ENCODE measurements at places on chromosomes 11 and 22.

- no peak for DNase-seq
These were observed 60.7 kb upstream of the MPEG1 start for GRCh38 chr11:59273373-59273841.

GRCh38 chr11:72812967-72813739, 1.1 kb upstream of the ATG16L2 start:
- peak; percentile 87 for DNase-seq

DNA sequence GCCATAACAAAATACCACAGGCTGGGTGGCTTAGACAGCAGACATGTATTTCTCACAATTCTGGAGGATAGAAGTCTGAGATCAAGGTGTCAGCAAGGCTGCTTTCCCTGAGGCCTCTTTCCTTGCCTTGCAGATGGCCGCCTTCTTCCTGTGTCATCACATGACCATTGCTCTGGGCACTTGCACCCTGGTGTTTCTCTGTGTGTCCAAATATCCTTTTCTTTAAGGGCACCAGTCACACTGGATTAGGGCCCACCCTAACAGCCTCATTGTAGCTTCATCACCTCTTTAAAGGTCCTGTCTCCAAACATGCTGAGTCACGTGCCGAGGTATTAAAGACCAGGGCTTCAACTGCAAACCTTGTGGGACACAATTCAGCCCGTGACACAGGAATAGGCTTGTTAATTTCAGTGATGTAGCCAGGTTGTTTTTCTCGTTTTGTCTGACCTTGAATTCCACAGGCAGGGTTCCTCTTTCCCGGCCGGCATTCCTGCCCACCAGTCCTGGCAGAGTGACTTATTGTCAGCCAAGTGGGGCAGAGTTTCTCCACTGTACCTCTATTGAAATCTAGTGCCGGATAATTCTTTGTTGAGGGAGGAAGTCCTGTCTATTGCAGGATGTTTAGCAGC, 100.1 kb downstream of the KCNQ1OT1 start:
- DNase-seq = no peak

DNA sequence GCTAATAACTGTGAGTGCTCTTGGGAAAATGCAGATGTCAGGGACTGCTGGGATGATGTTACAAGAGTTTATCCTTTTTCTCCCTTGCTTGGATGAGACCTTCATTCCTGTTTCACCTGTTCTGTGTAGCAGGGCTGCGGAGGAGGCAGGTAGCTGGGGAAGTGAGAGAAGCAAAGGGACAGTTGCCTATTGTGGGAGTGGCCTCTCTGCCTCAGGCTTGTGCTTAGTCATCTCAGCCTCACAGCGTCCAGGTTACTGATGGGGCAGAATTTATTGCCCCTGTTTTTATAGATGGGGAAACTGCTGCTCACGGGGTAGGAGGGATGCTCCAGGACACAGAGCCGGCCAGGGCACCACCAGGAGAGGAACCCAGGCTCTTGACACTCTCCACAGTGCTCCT, 1.7 kb downstream of the STX3 start:
- DNase-seq = peak; percentile 7

DNA sequence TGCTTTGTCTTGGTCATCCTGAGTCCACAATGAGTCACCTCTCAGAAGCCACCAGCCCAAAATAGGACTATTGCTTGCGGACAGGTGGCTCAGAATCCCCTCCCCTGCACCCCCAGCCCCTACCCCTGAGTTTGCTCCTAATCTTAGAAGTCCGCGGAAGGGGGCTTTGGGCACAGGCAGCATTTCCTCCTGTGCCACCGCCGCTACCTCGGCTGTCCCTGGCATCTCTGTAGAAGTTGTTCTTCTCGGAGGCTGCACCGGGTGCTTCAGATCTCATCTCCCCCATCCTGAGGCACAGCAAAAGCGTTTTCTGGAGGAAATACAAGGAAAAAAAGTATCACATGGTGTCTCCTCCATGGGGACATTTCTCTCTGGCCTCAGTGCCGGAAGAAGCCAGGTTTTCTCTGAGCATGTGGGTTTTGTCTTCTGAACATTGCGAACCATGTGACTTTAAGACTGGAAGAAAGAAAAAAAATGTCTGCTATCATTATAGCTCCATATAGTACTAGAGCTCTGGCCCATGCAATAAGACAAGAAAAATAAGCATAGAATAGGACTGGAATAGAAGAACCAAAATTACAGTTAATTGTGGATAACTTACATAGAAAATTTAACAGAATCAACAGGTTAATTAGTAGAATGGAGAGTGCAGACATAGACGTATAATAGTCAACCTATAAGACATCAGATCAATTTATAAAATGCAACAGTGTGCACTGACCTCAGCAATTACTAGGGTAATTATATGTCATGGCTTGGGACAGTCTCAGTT, 63.2 kb downstream of the SHISAL1 start:
- DNase-seq = no peak

DNA sequence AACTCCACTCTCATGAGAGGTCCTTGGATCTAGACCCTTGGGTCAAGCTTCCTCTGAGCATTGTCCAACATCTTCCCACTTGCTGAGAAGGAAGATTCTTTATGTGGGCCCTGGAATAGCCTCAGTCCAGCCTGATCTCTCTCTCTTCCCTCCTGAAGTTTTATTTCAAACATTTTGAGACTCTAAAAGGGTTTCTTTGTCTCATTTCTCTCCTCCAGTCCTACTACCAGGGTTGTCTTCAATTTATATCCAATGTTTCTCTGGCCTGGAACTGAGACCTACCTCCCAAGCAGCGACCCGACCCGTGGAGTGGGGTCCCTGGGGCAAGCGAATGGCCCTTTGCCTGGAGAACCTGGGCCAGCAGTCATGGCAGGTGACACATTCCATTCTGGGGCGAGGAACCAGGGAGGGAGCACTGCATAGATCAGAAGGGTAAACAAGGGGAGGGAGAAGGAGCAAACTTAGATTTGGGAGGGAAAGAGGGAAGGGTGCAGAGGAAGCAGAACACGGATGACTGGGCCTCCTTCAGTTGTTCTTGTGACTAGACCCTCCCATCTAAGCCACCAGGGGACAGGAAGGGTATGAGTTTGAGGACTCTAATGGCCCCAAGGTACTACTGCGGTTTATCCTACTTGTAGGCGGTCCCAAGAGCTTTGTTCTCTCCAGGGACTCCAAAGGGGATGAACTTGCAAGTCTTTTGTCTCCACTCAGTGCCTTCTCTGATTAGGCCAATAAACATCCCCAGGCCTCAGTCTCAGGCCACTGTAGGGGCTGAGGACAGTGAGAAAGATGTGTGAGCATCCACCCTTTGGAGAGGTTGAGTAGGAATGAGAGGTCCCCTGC, 14.2 kb upstream of the PRAME start:
- DNase-seq = no peak

- DNase-seq = no peak
These were observed 9.4 kb downstream of the TRIM6 start for GRCh38 chr11:5605849-5606248.

GRCh38 chr22:37256075-37256726, 12.1 kb upstream of the RAC2 start:
- DNase-seq = no peak

DNA sequence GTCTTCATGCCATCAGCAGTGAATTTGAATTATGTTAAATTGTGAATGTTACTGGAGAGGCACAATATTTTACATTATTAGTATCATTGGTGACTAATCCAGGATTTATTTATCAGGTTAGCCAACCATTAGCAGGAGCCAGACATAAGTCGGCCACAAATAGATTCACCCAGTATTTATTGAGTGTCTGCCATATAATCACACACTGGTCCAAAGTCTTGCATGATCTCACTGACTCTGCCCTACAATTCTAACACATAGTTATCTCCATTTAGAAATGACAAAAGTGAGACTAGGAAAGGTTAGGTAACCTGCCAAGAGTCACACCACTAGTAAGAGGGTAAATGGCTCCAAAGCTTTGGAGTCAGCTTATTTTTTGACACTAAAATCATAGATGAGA, 179.6 kb downstream of the BLID start:
- no peak for DNase-seq

DNA sequence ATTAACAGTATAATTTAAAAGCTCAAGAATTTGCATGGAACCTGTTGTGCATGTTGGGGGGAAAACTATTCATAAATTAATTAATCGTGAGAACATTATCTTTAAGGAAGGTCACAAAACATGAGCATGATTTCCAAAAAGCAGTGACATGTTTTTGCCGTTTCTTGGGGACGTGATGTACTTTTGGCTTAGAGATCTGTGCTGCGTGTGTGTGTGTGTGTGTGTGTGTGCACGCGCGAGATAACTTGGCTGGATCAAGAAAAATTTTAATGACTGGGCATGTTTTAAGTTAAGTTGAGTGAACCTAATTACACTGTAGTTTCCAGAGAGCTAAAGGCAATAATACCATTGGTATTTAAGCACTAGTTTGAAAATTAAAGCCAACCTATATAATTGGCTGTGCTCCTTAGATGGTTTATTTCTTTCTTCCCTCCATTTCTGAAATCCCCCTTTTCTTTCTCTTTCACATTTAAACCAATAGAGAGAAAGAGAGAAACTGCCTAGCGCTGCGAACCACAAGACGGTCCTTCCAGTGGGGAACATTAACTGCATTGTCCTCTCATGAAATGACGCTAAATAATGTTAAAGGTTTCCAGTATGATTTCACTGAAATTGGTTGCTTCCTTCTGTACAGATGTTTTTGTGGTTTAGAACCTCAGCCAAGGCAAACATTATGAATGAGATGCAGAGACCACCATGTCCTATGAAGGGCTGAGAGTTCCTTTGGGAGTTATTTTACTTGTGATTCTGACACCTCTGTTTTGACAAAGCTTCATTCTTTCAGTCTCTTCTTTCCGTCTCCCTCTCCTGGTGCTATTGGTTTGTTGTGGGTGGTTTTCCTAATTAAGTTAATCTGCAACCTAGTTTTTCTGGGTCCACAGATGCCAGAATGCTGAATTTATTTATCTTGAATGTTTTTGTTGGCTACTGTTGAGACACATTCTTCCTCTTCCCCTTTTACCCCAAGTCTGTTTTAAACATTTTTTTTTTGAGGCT, 51.7 kb downstream of the ZBTB16 start:
- no peak for DNase-seq

DNA sequence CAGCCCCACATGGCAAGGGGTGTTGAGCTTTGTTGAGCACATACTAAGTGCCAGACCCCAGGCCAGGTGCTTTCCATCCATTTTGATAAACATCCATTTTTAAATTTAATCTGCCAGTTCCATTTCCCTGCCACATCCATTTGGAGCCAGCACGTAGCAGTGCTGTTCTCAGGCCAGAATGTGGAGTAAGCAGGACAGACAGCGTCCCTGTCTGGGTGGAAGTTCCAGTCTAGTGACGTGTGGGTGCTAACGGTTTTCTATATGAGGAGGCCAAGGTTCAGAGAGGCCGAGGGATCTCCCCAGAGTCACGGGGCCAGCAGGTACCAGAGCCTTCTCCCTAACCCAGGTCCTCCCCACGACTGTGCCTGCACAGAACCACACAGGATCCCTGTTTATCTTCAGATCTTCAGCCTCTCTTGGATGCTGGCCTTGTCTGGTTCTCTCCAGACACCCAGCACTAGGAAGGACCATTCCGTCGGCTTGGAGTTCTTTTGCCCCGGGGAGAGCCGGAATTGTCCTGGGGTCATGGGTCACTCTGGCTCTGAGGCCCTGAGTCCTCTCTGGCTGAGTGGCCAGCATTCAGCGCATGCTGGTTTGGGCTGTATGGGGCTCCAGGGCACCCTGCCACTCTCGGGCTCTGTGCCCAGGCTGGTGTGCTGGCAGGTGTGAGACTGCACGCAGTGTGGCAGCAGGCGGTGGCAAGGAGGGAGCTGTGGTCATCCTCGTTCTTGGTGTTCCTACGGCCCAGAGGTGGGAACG, 63.6 kb upstream of the PPARA start:
- no peak for DNase-seq

DNA sequence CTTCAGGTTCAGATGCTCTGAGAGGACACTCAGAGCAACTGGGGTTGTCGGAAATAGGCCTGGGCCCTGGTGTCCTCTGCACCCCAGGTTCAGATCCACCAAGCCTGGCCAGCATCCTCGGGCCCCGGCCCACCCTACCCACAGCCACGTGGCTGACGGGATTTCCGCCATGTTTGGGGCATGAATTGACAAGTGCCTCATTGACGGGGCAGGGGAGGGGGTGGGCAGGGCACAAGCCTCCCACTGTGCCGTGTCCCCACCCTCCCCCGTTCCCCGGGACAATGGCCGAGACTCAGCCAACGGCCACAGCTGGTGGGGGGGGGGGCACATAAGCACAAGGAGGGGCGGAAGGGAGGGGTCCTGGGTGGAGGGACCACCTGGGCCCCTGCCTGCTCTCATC, 8.5 kb downstream of the MYRF start:
- DNase-seq = no peak

DNA sequence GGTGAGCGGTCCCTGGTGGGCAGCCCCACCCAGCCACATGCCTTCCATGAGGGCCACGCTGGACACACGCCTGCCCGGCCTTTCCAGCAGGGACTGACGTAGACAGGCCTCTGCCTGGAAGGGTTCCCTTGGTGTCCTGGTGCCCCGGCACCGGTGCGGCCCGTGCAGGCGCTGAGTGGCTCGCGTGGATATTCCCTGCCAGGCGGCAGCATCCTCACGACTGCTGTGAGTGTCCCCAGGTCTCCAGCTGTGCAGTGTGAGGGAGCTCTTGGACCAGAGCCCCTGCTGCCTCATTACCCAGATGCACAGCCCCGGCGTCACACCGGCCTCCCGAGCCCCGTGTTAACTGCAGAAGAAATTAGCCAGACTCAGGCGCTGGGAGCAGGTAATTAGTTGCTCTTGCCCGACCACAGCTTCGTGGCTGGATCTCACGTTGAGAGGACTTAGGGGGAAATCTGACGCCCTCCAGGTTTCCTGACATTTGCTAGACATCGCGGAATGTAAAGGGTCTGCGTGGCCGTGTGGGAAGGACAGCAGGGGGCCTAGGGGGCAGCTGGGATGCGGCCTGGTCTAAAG, 1196.3 kb downstream of the BRD1 start:
- no peak for DNase-seq

GRCh38 chr11:122153746-122154145, 37.7 kb upstream of the BLID start:
- no peak for DNase-seq

GRCh38 chr22:37082251-37082873, 27.2 kb downstream of the TMPRSS6 start:
- DNase-seq = peak; percentile 61

- DNase-seq = no peak
These were observed 22.9 kb upstream of the ROBO3 start for GRCh38 chr11:124842305-124842704.

- no peak for DNase-seq
These were observed 74.3 kb downstream of the CECR2 start for GRCh38 chr22:17443405-17444203.

- no peak for DNase-seq
These were observed 23.8 kb downstream of the FLRT1 start for GRCh38 chr11:64059339-64060140.

DNA sequence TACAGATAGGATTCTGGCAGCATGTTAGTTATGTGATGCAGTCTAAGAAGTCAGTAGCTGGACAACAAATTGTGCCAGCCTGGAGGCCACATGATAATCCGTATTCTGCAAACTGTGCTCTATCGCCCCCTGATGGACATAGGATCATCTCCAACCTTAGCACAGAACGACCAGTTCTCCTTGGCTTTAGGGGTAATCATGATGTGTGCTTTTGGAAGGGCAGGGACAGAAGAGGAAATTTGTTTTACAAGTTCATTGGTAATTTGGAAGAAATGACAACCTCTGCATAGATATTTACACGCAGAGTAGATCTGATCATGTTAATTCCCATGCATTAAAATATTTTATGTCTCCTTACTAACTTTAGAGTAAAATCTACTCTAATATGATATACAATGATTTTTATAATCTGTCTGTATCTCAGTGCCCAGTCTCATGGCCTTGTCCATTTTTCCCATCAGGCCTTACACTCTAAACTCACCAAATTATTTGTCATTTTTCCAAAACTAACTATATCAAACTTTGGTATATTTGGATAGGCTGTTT, 12.1 kb downstream of the OR10D3 start:
- DNase-seq = peak; percentile 68
